Memory B cell (primary cell): ENCODE measurements at places on chromosomes 2 and 18.
A peak's percentile ranks its signal among the peaks of the same experiment; 100 is the strongest.

GRCh38 chr18:13241893-13242175 is 23.3 kb downstream of the LDLRAD4 start:
- no peak for DNase-seq

DNA sequence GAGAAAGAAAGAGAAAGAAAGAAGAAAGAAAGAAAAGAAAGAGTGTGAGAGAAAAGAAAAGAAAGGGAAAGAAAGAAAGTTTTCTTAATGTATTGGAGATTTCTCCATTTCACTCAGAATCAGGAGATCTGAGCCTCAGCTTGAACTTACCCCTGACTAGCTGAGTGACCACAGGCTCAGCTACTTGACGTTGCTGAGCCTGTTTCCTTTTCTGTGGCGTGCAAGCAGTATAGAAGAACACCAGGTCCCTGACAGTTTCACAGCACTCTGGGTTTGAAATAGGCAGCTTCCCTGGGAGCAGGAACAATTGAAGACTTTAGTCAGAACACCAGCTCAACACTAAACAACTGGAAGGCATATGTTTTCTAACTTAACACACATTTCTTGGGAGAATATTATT is 44.7 kb downstream of the MARCO start:
- DNase-seq = no peak

DNA sequence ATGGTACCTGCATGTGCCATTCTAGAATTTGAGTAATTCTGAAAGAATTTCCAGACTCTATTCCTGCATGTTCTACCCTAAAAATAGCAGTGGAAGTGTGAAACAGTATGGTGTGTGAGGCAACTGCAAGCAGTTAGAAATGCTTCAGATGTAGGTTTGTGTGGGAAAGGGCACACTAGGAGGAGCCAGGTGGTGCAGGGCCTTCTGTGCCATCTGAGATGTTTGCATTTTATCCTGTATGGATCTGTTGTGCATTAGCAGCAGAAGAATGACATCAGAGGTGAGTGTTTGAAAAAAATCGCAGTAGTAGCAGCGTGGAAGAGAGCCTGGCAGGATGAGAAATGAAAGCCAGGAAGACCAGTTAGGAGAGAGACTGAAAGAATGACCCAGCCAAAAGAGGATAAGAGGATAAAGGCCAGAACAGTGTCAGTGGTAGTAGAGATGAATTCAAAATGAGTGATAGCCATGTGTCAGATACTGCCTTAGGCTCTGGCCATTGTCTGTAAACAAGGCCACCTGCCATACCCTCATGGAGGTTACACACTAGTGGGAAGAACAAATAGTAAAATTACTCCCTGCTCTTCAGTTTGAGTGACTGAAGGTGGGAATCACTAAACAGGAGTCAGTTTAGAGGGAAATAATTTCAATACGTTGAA is 142.2 kb downstream of the PKP4 start:
- no peak for DNase-seq

DNA sequence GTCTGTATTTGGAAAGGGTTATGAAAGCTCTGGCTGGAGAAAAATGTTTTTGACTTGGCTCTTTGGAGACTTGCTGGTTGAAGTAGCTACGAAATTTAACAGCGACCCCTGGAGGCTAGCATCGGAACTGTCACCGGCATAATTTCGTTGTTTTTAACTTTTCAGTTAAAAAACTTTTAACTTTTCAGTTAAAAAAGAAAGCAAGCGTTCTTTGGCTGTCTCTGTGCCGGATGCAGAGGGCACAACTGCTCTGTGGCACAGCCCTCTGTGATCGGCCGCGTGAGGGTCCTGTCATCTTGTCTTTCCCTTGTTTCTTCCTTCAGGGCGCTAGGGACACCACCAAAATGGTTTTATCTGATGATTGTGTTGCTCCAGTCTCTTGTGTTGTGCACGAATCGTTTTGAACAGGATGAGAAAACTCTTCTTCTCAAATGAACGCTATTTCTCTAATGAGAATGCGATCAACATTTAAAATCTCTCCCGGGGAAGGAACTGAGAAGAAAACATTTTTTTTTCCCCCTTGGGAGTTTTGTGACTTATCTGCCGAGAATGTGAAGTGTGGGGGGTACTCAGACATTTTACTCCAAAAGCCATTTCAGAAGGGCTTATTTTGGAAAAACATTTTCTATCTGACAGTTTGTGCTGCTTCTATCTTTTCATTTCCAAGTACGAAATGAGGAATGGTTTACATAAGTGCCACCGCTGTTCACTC is 57.1 kb downstream of the ADCYAP1 start:
- peak; percentile 2 for DNase-seq

- DNase-seq = no peak
Observed at GRCh38 chr2:4130651-4131050, 427.3 kb downstream of the DCDC2C start.

GRCh38 chr2:181656450-181657291 is at the start of gene CERKL:
TSS of gene CERKL (minus strand) at chr2:181657105. CDS start at chr2:181657006, 99 bp downstream.
- DNase-seq = no peak

DNA sequence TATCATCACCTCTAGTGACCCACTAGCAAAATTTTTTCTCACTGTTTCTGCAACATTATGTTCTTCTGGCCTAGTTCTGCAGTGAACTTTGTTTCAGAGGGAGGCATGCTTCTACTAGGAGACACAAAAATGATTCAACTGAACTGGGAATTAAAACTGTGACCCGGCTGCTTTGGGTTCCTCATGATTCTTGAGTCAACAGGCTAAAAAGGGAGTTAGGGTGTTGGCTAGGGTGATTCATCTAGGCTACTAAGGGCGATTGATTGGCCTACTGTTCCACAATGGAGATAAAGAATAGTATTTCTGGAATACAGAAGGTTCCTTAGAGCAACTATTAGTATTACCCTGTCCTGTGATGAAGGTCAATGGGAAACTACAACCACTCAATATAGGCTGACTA is 179.5 kb downstream of the PPP1R1C start:
- no peak for DNase-seq

DNA sequence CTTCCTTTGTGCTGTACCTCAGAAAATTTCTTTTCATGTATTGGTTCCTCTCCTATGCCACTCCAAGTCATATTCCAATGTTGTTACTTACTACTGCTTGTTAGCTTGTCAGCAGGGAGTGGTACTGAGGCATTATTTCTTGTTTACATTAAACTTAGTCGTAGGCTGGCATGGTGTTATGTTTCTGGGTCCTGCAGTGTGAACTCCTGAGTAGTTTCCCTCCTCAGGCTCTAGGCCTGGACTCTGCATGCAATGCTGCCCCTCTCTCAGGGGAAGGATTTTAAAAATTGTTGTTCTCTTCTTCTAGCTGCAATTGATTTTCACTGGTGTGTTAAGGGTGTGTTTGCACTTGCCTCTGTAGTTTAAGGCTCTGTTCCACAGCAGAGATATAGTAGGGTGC is 671.6 kb downstream of the PLCL1 start:
- no peak for DNase-seq

GRCh38 chr2:5594249-5594695 is 97.9 kb upstream of the SOX11 start:
- DNase-seq = no peak

GRCh38 chr2:117470311-117471095 is 344.0 kb upstream of the DDX18 start:
- no peak for DNase-seq

- no peak for DNase-seq
Observed at GRCh38 chr2:239825705-239825979, 199.5 kb downstream of the NDUFA10 start.

- DNase-seq = no peak
Observed at GRCh38 chr2:57882895-57883515, 163.6 kb upstream of the VRK2 start.

- DNase-seq = no peak
Observed at GRCh38 chr2:170842785-170843184, 26.1 kb downstream of the GAD1 start.

GRCh38 chr2:136373841-136374240 is 255.9 kb upstream of the CXCR4 start:
- no peak for DNase-seq

DNA sequence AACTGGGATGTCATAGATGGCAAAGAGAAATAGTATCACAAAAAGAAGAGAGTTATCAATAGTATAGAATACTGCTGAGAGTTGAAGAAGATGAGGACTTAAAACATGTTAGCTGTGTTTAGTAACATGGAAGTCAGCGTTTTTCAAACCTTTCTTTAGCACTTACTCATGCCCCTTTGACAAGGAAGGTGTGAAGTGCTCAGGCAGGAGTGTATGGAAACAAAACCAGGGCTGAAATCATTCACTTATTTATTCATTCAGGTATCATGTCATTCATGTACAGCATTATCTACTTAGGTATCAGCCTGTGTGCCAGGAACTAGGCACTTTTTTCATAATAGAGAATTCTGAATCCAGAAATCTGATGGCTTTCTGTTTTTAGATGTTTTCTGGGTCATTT is 27.2 kb downstream of the CD28 start:
- DNase-seq = no peak

- no peak for DNase-seq
Observed at GRCh38 chr2:96109931-96110511, 6.3 kb downstream of the ADRA2B start.

GRCh38 chr2:3267869-3268704 is 109.5 kb downstream of the EIPR1 start:
- DNase-seq = no peak

DNA sequence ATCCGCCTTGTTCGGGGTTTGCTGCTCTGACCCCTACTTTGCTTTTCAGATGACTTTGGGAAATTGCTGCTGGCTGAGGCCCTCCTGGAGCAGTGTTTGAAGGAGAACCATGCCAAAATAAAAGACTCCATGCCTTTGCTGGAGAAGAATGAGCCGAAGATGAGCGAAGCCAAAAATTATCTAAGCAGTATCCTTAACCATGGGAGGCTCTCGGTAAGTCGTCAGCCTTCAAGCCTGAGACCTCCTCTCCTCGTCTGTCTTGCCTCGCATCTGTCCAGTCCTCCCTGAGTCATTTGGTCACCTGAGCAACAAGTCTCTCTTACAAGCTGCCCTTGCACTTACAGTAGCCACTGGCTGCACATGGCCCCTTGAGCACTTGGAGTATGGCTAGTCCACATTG is 34.7 kb upstream of the MCFD2 start:
- no peak for DNase-seq

DNA sequence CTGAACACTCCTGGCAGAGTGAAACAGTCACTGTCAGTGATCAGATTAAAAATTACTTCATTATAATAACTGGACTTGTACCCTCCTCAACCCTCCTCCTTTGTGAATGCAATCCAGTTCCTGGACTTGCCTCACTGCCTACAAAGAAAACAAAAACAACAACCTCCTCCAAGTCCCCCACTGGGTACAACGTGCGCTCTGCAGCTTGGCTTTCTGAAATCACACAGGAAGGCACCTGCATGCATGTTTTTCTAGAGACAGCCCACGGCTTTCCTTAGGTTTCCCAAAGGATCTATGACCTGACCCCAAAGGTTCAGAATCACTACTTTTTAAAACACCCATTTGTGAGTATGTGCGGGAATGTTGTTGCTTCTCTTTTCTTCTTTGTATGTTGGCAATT is 61.4 kb upstream of the TUBA3E start:
- DNase-seq = no peak
